ENCODE measurements at places on chromosomes 13 and 19. TPM values are rescaled to one million over a fixed set of nuclear protein-coding genes. Genes with fewer than 3 reads are reported as not detected.

- DNase-seq, result no peak
Observed at GRCh38 chr19:15671891-15672579, 852 bp upstream of the CYP4F12 start.

The ZNF714 gene
- 46.1 TPM for total RNA-seq

The KLK3 gene
- total RNA-seq, result not detected

DNA sequence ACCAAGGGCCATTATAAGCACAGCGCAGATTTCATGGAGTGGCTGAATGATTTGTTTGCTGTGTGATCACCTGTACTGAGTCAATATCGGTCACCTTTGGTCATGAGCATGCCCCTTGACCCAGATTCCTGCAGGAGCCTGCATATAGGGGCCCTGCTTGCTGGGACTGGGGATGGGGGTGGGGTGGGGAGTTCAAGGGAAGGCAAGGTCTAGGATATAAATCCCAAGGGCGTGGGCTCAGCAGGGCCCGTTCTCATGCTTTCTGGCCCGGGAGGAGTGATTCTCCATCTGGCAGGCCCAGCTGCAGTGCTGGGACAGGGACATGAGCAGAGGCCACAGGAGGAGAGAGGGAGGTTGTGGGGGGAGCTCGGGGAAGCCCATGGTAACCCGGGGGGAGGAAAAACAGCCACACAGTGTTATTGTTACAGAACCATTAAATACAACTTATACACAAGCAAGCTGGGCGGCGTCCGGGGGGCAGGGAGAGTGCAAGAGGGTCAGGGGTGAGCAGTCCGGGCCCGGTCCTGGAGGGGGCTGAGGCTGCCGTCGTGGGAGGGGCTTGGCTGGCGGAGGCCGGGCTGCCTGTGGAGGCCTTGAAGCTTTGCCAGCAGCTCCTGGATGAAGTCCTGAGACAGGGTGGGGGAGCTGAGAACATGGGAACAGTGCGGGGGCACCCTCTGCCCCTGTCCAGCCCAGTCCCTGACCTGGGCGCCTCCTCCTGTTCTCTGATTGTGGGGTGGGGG, 5.2 kb downstream of the PPP1R14A start:
- peak; percentile 71 for DNase-seq

DNA sequence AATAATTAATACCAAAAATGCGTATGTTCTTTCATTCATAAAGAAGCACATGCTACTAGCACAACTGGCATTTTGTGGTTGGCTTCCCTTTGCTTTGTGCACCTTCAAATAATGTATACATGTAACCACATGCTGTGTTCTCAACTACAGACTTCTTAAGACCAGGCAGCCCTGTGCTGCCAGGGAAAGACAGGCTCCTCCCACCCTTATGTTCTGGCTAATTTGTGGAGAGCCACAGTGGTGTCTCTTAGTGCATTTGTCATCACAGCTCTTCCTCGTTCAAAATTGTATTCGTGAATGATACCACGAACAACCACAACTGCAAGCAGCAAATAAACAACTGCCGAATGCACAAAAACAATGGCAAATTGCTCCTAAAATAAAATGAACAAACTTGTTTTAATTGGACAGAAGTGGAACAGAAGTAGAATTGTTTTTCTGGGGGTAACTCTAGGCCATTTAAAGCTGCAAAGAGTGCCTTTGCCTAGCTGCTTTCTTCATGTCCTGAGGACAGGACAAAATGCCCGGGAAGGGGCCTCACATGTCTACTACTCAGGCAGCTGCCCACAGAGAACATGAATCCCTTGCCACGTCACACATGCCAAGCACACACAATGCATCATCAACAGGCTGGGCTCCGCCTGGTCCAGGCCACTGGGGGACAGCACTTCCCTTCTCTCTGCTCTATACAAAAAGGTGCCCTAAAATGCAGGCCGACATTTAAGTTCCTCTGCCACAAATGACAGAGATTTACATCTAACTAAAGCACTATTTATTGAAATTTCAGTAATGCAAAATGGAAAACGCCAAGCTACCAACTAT, 21.7 kb downstream of the IRS2 start:
- DNase-seq, result no peak

The CRX gene
- total RNA-seq, result 10.2 TPM

DNA sequence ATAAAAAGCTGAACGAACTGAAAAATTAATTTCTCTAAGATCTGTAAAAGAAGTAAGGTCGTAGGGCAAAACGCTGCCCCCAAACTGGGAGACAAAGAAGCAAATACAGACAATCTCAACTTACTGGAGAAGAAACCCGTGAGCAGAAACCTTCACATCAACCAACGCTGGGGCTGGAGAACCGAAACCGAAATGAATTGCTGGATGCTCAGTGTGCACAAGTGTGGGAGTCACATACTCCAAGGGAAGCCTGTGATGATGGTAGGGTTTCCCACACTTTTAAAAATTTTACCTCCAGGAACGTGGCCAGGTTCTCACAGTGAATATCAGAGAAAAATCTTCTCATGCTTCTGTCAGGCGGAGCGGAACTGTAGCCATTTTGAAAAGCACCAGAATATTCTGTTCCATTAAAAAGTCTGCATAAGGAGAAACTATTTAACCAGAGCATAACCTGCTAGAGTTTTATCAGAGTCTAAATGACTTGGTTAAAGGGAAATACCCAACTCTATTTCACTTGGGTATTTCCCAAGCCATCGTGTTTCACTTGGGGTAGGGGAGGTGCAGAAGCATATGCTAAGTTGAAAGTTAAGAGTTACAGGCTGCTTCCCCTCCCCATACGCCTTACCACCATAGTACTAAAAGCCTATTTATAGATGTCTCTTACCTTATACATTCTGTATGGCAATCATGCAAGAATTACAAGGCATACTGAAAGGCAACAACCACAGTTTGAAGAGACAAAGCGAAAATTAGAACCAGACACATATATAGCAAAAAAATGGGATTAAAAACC, 110.5 kb upstream of the SLITRK1 start:
- DNase-seq, result no peak

The SMAD9 gene
- 8.3 TPM for total RNA-seq

DNA sequence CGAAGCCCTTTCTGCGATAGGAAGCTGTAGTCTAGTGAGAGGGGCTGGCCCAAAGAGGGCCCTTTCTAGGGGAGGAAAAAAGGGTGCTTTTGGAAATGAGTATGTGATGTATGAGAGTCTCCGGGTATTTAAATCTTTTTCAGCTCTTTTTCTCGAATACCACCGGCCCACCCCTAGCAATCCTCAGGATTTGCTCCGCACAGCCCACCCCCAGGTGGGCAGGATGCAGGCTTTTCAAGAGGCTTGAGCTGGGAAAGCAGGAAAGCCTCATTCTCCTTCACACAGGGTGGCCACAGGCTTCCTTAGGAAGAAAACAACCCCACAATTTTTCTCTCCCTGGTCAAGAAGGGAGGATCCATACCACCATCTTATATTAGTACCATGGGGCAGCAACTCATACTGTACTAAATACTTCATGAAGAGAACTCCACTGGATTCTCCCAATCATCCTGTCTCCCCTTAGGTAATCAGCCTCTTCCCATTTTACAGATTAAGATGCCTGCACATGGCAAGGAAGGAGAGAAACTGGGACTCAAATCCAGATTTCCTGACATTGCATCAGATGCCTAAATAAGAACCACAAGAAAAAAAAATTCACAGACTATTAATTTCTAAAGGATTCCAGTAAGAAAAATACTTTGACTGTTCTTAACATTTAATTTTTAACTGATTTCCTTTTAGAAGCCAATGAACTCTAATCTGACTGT, 84.4 kb downstream of the STK24 start:
- DNase-seq, result peak; percentile 67

- DNase-seq, result no peak
Observed at GRCh38 chr19:53521373-53522202, 16.4 kb upstream of the ZNF331 start.

- DNase-seq, result no peak
Observed at GRCh38 chr19:39737351-39737750, 478 bp downstream of the CLC start.

The PROZ gene
- total RNA-seq, result 1.0 TPM

The OCEL1 gene
- 25.8 TPM for total RNA-seq

GRCh38 chr19:38709671-38710415, 34.4 kb downstream of the CAPN12 start:
- DNase-seq, result no peak

The DENND1C gene
- total RNA-seq, result 14.9 TPM

The CAPN12 gene
- total RNA-seq, result 83.0 TPM

Data from endodermal cell (in vitro differentiated cells).